Colonic mucosa (tissue), 4 donors: ENCODE measurements at places on chromosomes 6 and 20.

DNA sequence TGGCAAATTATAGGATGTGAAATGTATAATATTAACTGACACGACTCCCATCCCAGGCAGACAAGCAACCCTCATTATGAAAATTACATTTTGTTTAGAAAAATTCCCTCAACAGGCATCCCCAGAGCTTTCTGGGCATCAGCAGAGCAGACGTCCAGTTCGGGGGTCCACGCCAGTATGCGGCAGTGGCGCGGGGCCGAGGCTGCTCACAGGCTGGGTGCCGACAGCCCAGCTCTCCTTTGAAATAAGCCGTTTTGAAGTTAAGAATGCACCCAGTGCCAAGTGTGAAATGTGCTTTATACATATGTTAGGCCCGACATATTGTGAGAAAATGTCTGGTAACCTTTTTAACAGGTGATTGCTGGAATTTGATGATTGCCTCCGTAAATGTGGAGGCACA lies 50.4 kb downstream of the RPP40 start:
- DNase-seq = no peak

- no peak for DNase-seq
These were observed 30.7 kb upstream of the SPTLC3 start for GRCh38 chr20:12978126-12978394.

DNA sequence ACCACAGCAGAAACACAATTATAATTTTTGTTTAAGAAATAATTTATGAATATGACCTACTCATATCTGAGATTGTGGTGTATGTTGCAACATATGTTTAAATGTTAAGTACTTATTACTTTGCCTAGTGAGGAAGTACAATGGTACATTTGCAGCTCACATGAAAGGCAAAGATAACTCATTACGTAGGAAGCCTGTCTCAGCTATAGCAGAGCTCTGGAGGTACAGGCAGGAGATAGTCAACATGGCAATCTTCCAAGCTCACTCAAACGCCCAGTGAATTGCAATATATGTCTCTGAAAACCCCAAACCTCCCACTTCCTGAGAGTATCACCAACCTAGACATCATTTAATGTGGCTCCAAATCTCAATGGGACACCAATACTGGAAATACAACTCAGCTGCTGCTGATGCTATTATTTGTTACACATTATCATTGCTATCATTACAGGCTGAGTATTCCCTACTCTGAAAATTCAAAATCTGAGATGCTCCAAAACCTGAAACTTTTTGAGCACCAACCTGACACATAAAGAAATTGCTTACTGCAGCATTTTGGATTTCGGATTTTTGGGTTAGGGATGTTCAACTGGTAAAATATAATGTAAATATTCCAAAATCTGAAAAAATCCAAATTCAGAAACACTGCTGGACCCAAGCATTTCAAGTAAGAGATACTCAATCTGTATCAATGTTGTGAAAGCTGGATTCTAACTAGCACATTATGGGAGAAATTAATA lies 25.1 kb upstream of the GSTA4 start:
- DNase-seq = no peak

- no peak for DNase-seq
These were observed 37.2 kb upstream of the HACE1 start for GRCh38 chr6:104896914-104897313.

DNA sequence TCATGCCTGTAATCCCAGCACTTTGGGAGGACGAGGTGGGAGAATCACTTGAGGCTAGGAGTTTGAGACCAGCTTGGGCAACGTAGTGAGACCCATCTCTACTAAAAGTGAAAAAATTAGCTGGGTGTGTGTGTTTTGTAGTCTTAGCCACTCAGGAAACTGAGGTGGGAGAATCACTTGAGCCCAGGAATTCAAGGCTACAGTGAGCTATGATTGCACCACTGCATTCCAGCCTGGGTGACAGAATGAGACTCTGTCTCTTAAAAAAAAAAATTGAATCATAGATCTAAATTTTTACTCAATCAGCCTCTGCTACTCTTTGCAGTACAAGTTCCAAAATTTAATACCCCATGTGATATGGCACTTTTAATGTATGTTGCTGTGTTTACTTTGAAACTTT lies 121.6 kb downstream of the ARMC2 start:
- no peak for DNase-seq
